Ascending aorta (tissue), 2 donors: ENCODE measurements at places on chromosomes 12 and 14.

- DNase-seq, result no peak
Measured at GRCh38 chr12:103442822-103443221, 52.9 kb downstream of the C12orf42 start.

DNA sequence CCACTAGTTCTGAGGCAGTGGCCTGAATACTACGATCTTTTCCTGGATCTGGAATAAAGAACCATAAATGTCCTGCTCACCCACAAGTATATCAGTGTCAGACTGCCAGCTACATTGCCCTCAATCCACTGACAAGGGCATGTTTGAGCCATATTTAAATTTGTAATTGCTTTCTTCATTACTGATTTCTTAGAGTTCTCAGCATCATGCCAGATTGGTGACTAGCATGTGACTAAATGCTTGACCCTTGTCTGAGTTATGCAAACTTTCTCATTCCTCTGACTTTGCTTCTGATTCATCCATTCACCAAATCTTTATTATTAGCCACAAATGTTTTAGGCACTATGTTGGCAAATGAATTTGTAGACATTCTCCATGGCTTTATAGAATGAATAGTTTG, 143.6 kb upstream of the SLC16A7 start:
- no peak for DNase-seq

- no peak for DNase-seq
Measured at GRCh38 chr14:49769581-49770211, 1.7 kb downstream of the KLHDC2 start.

GRCh38 chr12:45490232-45490881, 239.1 kb upstream of the ARID2 start:
- DNase-seq, result no peak

DNA sequence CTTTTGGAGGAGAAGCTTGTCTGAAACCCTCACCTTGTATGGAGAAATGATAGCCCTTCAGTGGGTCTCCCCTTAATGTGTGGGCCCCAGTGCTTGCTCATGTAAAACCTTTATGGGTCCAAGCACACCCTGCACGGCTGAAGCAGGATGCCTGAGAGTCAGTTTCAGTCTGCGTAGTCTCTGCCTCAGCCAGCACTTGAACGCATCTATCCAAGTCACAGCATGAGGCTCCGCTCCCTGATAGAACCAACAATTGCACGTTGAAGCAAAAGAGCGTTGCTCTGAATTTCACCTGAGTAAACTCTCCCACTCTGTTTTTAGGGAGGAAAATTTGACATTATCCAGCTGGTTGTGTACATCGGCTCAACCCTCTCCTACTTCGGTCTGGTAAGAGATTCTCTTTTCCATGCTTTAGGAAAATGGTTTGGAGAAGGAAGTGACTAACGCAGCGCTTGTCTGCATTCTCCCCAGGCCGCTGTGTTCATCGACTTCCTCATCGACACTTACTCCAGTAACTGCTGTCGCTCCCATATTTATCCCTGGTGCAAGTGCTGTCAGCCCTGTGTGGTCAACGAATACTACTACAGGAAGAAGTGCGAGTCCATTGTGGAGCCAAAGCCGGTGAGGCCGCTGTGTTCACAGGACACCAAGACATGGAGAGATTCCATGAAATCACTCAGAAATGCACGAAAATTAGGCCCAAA, 33.0 kb upstream of the P2RX4 start:
- DNase-seq, result no peak
